ENCODE measurements at places on chromosomes 1 and 21. TPM values are rescaled to one million over a fixed set of nuclear protein-coding genes. Genes with fewer than 3 reads are reported as not detected.

The EFNA4 gene
- 7.4 TPM for total RNA-seq

GRCh38 chr1:96746440-96747420, 25.1 kb downstream of the PTBP2 start:
- no peaks in the 10 kb centered on the region for H3K27me3 ChIP-seq
- no peak overlapping the region for H3K4me3 ChIP-seq
- H3K27ac ChIP-seq = no peak overlapping the region

GRCh38 chr1:160309185-160309557, 24.2 kb upstream of the PEX19 start:
- H3K36me3 ChIP-seq = peaks cover 100% of the 10 kb centered on the region
- no peaks in the 10 kb centered on the region for H3K27me3 ChIP-seq
- DNase-seq = no peak
- no peak overlapping the region for H3K4me3 ChIP-seq
- H3K4me1 ChIP-seq = no peaks in the 10 kb centered on the region
- no peak overlapping the region for H3K27ac ChIP-seq

The FAM20B gene
- 38.2 TPM for total RNA-seq

The TFF1 gene
- not detected for total RNA-seq

DNA sequence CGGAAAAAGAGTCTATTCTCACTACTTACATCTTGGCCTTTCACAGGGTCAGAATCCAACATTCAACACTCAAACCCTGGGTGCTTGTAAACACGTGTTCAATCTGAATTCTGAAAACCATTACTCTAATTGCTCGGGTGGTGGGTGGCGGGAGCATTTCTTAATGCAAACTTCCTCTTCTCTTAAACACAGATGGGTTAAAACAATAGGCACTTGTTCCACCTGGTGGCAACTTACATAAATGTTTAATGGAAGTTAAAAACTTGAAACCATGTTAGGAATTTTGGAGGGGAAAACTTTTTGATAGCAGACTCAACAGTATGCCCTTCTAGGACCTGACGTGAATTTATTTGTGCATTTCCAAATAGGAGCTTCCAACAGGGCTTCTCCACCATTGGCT, 23.4 kb upstream of the TDRD10 start:
- no peak for DNase-seq
- no peak overlapping the region for H3K27ac ChIP-seq
- no peaks in the 10 kb centered on the region for H3K27me3 ChIP-seq
- H3K4me3 ChIP-seq = no peak overlapping the region

DNA sequence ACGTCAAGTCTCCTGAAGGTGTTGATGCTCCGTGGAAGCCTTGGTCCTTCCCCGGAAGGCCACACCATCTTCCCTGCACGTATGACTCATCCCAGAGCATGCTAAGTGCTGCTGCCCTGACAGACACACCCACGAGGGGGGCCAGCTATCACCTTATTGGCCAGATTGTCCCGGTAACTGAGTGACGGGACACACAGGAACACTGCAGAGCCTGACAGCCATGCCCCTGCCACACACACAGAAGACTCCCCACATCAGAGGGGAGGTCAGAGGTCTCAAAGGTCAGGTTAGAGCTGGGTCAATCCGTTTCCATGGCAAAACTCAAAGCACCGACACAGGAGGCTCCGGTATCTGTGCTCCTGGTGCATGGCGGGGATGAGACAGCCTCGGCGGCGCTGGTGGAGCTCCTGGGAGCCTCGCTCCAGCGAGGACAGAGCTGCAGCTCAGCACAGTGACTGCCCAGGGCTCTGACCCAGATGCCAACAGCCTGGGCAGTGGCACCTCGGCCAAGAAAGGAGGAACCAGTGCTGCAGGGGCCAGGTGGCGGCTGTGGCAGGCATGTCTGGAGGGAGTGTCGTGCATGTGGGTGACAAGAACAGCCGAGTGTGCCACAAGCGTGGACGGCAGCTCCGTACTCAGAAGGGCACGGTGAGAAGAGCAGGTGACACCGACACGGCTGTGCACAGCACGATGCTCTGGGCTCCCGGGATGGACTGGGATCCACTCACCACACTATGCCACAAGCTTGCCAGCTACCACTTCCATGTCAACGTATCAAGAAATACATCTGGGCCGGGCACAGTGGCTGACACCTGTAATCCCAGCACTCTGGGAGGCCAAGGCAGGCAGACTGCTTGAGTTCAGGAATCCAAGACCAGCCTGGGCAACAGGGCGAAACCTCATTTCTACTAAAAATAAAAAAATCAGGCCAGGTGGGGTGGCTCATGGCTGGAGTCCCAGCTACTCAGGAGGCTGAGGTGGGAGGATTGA, 14.8 kb upstream of the TMEM240 start:
- peak overlapping the region; percentile 11 for H3K27ac ChIP-seq
- H3K4me3 ChIP-seq = no peak overlapping the region
- H3K36me3 ChIP-seq = peaks cover 12% of the 10 kb centered on the region
- no peaks in the 10 kb centered on the region for H3K4me1 ChIP-seq
- H3K27me3 ChIP-seq = no peaks in the 10 kb centered on the region
- no peak for DNase-seq

DNA sequence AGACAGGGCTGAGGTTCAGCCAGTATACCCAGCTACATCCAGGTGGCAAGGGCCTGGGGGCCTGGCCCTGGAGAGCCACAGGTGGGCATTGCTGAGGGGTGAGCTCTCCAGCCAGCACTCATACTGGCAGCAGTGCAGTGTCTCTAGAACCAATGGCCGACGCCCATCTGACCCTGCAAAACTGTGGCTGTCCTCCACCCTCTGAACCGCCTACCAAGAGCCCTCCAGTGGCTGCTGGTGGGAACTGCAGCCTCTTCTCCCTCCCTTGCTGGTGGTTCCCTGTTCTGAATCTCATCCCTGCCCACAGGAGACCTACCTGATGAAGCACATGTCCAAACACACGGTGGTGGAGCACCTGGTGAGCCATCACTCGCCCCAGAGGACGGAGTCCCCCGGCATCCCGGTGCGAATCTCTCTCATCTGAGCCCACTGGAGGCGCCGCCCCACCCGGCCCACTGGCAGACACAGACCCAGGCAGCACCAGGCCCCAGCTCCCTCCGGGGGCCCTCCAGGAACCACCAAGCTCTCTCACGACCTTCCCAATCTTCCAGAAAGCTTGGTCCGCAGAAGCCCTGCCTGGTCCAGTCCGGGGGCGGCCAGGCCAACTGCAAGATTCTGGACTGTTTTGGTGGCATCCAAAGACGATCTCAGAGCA, 22.1 kb downstream of the A3GALT2 start:
- H3K27me3 ChIP-seq = no peaks in the 10 kb centered on the region
- peaks cover 44% of the 10 kb centered on the region for H3K36me3 ChIP-seq
- no peak overlapping the region for H3K4me3 ChIP-seq
- peaks cover 36% of the 10 kb centered on the region for H3K4me1 ChIP-seq
- peak; percentile 85 for DNase-seq

The BEND5 gene
- total RNA-seq = 4.3 TPM

- no peaks in the 10 kb centered on the region for H3K27me3 ChIP-seq
- H3K27ac ChIP-seq = no peak overlapping the region
- H3K4me1 ChIP-seq = peaks cover 23% of the 10 kb centered on the region
- no peak for DNase-seq
Measured at GRCh38 chr1:201515062-201515750, 8.3 kb upstream of the CSRP1 start.

GRCh38 chr1:46219551-46220520, 16.7 kb downstream of the LURAP1 start:
- no peaks in the 10 kb centered on the region for H3K27me3 ChIP-seq
- H3K27ac ChIP-seq = no peak overlapping the region
- no peak overlapping the region for H3K4me3 ChIP-seq
- H3K4me1 ChIP-seq = no peaks in the 10 kb centered on the region
- H3K36me3 ChIP-seq = no peaks in the 10 kb centered on the region
- DNase-seq = no peak

GRCh38 chr21:17819877-17820229, 697 bp upstream of the C21orf91 start:
- H3K4me1 ChIP-seq = peaks cover 32% of the 10 kb centered on the region
- DNase-seq = no peak
- no peaks in the 10 kb centered on the region for H3K27me3 ChIP-seq
- peak overlapping the region; percentile 94 for H3K4me3 ChIP-seq
- H3K27ac ChIP-seq = peak overlapping the region; percentile 96
- peaks cover 9% of the 10 kb centered on the region for H3K36me3 ChIP-seq

The CDK18 gene
- total RNA-seq = 36.6 TPM

- H3K4me3 ChIP-seq = no peak overlapping the region
- DNase-seq = no peak
- no peaks in the 10 kb centered on the region for H3K36me3 ChIP-seq
- no peaks in the 10 kb centered on the region for H3K4me1 ChIP-seq
Measured at GRCh38 chr1:24173638-24174575, 13.2 kb downstream of the IFNLR1 start.

GRCh38 chr1:160129046-160129445, 13.5 kb downstream of the ATP1A2 start:
- no peaks in the 10 kb centered on the region for H3K27me3 ChIP-seq
- no peak overlapping the region for H3K27ac ChIP-seq
- H3K4me3 ChIP-seq = no peak overlapping the region
- peaks cover 5% of the 10 kb centered on the region for H3K4me1 ChIP-seq
- no peaks in the 10 kb centered on the region for H3K36me3 ChIP-seq

The HJV gene
- total RNA-seq = not detected

- H3K27me3 ChIP-seq = peaks cover 7% of the 10 kb centered on the region
- H3K4me3 ChIP-seq = peak overlapping the region; percentile 49
- peaks cover 12% of the 10 kb centered on the region for H3K4me1 ChIP-seq
- peak; percentile 85 for DNase-seq
- no peaks in the 10 kb centered on the region for H3K36me3 ChIP-seq
Measured at GRCh38 chr1:1079408-1080121, 5.5 kb upstream of the RNF223 start.

The KRTAP6-2 gene
- total RNA-seq = not detected

DNA sequence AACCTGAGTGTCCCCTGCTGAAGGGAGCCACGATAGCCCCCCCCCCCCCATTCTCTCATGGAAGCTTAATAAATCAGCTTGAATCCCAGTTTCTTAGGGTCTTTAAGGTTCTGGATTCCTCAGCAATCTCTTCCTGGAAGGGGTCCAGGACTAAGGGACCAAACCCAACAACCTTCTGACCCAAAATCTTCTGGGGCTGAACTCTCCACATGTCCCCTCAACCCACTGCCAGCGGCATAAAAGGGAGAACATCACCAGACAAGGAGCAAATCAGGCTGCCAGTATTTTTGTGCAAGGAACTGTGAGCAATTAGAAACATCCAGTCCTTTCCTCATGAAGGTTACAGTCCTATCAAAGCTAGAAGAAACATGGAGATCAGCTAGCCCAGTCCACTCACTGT, 12.7 kb upstream of the LORICRIN start:
- H3K4me1 ChIP-seq = no peaks in the 10 kb centered on the region
- H3K27ac ChIP-seq = no peak overlapping the region
- H3K27me3 ChIP-seq = no peaks in the 10 kb centered on the region
- H3K4me3 ChIP-seq = no peak overlapping the region
- DNase-seq = no peak

DNA sequence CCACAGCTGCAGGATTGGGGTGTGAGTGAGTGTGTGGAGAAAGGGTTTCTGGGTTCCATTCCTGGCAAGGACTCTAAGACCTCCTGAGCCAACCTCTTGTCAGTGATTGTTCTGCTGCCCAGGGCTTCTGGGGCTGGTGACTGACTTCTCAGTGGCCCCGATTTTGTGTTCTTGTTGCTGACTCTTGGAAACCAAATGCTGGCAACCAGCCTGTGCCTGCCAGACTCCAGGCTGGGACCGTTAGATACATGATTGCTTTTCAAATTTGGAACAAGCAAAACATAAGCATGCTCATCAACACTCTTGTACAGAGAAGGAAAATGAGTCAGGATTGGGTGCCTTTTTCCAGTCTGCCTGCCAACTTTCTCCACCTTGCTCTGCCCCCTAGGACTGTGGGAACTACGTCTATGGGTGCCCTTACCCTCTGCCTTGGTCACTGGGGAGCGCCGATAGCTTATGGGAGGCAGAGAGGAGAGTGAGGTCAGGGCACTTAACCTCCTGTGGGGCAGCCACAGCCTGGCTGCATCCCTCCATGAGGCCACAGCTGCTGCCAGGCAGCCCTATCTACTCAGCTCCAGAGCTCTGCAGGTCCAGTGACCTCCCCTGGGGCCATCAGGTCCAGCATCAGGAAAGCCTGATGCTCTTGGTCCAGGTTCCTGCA, 39.3 kb upstream of the EPS8L3 start:
- no peaks in the 10 kb centered on the region for H3K36me3 ChIP-seq
- H3K27me3 ChIP-seq = no peaks in the 10 kb centered on the region
- peak; percentile 29 for DNase-seq
- H3K4me1 ChIP-seq = peaks cover 42% of the 10 kb centered on the region
- no peak overlapping the region for H3K4me3 ChIP-seq

GRCh38 chr21:31136891-31137290, 98.6 kb upstream of the KRTAP19-8 start:
- H3K36me3 ChIP-seq = peaks cover 10% of the 10 kb centered on the region
- H3K27me3 ChIP-seq = no peaks in the 10 kb centered on the region
- H3K27ac ChIP-seq = no peak overlapping the region
